ENCODE measurements at places on chromosomes 1 and 21.

GRCh38 chr1:162055062-162055461 lies 14.4 kb upstream of the NOS1AP start:
- DNase-seq = peak; percentile 28

- no peak for DNase-seq
These were observed 3.1 kb downstream of the ESPN start for GRCh38 chr1:6427441-6428390.

GRCh38 chr1:212752934-212753497 lies 38.6 kb downstream of the NSL1 start:
- no peak for DNase-seq

DNA sequence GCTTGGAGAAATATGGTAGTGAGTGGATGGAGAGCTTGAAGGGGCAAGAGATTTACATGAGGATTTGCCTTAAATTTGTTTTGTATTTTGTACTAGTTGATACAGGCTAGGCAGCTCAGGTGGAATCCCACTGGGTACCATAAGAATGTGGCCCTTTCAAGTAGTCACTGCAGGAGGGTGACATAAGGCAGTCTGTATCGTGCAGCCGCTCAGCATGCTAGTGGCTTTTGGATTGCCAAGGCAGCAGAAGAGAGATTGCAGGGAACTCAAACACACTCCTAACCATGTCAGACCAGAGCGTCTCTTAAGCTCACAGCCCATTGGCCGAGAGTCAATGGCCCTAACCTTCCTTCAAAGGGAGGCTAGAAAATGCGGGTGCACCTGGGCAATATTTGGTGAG lies 420.0 kb downstream of the ADGRL2 start:
- no peak for DNase-seq

DNA sequence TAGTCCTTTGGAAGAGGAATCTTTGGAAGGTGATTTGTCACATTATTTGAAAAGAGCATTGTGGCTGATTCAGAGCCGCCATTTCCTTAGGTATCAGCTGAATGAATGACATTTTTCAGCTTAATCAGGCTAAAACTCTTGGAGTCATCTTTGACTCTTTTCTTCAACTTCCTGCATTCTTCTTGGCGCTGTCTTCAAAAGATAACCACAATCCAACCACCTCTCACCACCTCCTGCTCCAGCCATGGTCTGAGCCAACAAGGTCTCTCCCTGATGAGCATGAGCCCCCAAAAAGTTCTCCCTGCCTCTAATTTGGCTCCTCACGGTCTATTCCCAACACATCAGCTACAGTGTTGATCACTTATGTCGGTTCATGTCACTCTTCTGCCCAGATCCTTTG lies 297.6 kb upstream of the RUNX1 start:
- DNase-seq = no peak

DNA sequence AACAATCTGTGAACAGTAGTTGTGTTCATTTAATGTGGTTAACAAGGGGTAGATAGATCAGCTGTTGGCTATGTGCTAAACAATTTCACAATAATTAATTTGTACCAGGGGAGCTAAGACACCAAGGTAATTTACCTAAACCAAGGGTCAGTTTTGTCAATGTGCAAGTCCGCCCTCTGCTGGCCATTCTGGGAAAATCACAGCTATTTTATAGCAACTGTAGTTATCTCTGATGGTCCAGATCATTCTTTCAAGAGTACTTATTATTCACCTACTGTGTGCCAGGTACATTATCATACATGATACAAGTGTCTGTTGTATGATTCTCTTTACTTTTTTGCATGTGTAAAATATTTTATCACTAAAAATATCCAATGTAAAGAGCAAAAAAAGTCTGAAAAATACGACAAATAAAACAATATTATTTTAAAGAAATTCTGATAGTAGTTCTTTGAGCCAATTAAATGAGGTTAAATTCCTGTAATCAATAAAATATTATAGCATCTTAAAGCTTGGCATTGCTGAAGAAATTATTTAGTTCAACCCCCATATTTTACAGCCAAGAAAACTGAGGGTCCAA lies 312.3 kb upstream of the FAM78B start:
- DNase-seq = peak; percentile 12

GRCh38 chr1:163406772-163407171 lies 85.0 kb downstream of the NUF2 start:
- DNase-seq = no peak

Measured in HTR-8/SVneo (cell line).